Occipital lobe (tissue), 3 donors: ENCODE measurements at places on chromosomes 4 and X.

DNA sequence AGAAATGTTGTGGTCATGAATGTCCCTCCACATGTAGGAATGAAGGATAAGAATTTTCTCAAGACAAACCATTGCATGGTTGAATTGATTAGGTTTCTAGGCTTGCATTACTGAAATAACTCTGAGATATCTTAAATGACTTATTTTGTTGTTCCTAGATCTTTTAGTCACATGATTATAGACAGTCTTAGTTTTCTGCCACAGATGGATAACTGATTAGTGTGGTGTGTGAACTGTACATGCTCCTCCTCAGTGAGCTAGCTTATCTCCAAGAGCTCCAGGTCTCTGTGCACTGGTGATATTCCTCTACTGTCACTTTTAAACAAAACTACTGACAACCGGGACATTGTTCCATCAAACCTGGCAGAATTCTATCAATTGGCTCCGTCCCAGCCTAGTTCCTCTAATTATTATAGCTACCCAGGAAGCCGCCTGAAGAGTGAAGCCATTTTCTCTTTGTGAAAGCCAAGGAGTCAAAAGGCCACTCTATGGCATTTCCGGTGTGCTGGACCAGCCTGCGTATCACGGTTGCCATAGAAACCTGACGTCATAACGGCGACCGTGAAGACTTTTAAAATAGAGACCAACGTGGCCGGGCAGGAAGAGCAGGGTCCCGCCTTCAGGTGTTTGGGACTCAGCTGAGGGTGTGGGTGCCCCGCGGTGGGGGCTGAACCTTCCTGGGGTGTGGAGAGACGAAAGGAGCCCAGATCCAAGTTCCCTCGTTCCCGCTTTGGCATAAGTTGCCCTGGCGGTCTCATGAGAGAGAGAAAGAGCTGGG, 28.1 kb downstream of the BEX3 start:
- peak; percentile 2 for DNase-seq

GRCh38 chr4:132502096-132502552, 647.0 kb upstream of the PCDH10 start:
- DNase-seq, result no peak

GRCh38 chr4:185182239-185182638, 21.6 kb downstream of the CFAP97 start:
- DNase-seq, result no peak

GRCh38 chrX:130604882-130605281, 203.1 kb downstream of the RBMX2 start:
- no peak for DNase-seq

- no peak for DNase-seq
These were observed 7.1 kb downstream of the NHSL2 start for GRCh38 chrX:71917621-71918343.
